ENCODE measurements at places on chromosomes 12 and 14.

- no peak for DNase-seq
Observed at GRCh38 chr12:95972832-95973456, 23.2 kb downstream of the HAL start.

GRCh38 chr12:94219622-94220302 lies 71.4 kb downstream of the PLXNC1 start:
- DNase-seq: no peak

DNA sequence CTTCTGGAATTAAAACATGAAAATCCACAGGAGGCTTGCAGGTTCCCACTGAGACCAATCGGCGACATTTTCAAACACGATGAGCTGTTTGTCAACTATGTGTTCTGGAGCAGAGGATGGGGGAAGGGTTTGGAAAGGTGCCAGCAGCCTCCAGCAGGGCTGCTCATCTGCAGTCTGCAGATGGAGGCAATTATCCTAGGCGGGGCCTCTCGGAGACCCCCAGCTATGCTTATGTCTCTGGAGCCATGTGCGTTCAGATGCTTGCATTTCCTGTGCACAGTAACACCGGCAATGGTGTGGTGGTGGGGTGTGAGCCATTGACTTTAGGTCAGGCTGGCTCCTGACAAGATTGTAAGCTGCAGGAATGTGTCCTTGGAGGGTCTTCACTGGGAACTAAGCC lies 51.7 kb downstream of the RPH3A start:
- peak; percentile 88 for DNase-seq

DNA sequence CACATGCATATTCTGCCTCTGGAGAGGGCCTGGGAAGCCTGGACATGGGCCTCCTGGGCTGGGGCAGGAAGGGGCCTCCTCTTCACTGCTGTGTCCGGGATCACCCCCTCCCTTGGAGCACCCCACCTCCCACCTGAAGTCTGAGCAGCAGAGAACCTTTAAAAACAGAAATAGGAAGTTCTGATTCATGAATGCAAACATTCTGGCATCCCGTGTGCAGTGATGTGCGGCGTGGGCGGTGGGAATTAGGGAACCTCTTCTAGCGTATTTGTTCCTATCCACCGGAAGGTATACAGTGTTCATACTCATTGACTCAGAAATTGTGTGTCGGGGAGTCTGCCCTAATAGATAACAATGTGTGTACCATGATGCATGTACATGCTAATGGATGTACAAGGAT lies 46.2 kb downstream of the C14orf132 start:
- no peak for DNase-seq

GRCh38 chr14:41489315-41489972 lies 117.2 kb upstream of the LRFN5 start:
- no peak for DNase-seq

All from mesendoderm (in vitro differentiated cells).